ENCODE measurements at places on chromosomes 2 and 18.
A peak's percentile ranks its signal among the peaks of the same experiment; 100 is the strongest.

DNA sequence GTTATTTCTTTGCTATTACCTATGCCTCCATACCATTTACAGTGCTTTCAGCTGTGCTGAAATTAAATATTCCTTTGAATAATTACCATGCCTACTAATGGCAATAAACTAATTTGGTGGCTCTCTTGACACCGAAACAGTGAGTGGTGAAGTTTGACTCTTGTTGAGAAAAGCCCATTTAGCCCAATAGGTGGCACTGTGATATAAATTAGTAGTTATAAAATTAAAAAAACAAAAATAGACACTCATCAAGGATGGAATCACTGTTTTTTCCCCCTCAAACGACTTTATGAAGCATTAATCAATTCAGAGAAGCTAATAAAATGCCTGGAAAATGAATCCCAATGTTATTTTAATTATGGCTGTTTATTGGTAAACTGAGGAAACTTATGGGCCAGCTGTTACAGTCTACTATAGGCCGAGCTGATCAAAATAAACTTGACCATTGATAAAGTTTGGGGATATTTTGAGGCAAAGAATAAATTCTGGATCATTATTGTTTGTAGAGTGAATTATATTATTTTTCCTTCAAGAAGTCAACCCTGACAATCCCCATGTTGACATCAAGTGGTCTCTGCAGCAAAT, 339.6 kb downstream of the TRIB2 start:
- no peak for DNase-seq

- no peak for DNase-seq
Measured at GRCh38 chr2:241324775-241325174, 9.1 kb downstream of the SEPTIN2 start.

DNA sequence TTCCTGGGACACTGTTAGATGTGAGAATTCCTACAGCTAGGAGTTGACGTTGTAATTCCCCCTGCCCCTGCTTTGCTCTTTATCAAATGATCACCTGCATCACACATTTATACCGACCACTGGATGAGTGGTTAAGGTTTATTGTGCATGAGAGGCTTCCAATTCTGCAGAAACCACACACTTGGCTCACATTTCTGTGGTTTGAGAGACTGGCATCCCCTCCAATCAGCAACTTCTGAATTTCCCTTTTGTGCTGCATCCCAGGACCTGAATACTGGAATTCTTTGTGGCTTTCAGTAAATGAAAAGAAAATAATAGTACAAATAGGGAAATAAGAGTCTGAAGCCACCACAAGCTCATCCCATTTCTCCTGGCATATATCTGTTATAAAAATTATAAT, 628.7 kb upstream of the PIK3C3 start:
- DNase-seq, result no peak

DNA sequence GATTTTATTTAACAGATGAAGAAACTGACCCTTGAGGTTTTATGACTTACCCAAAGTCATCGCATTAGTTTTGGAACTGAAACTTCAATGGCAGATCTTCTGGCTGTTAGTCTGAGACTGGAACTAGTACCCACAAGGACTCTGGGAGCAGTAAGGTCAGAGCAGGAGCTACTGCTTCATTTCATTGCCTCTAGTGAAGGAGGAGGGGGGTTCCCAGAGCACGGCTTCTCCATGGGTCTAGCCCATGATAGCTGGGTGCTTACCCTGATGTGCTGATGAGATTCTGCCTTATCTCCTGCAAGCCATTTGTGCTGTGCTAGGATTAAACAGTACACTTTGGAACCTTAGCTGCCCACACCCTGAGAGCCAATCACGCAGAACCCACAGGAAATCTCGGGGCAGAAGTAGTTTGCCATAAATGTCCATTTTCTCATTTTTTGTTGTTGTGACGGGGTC, 5.4 kb upstream of the RNASEH1 start:
- DNase-seq, result no peak

- DNase-seq, result peak; percentile 19
Measured at GRCh38 chr2:39516347-39517101, 79.4 kb upstream of the MAP4K3 start.

GRCh38 chr2:234256516-234256915, 206.0 kb downstream of the SPP2 start:
- DNase-seq, result no peak

- no peak for DNase-seq
Measured at GRCh38 chr2:232506709-232507108, 13.5 kb upstream of the PRSS56 start.

DNA sequence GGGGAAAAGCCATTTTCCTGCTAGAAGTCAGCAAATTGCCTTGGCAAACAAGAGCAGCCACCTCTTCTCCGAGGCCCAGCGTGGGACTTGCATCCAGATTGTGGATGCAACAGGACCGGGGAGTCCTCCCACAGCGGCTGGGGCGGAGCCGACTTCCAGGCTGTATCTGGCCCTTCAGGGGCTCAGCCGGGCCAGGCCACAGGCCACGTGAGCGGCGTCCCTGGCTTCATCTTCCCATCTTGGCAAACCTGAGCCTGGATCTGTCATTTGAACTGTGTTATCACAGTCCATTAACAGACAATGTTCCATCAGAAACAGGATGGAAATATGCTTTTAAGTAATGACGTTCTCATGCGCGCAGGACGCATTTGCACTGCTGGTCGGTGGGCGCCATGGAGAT, 483.5 kb upstream of the SALL3 start:
- no peak for DNase-seq

- DNase-seq, result no peak
Measured at GRCh38 chr18:3219631-3220335, at the start of gene MYOM1. Gene MYOM1, minus strand, starts transcription at chr18:3219968. Its CDS starts 4,745 bp downstream, at chr18:3215223.

DNA sequence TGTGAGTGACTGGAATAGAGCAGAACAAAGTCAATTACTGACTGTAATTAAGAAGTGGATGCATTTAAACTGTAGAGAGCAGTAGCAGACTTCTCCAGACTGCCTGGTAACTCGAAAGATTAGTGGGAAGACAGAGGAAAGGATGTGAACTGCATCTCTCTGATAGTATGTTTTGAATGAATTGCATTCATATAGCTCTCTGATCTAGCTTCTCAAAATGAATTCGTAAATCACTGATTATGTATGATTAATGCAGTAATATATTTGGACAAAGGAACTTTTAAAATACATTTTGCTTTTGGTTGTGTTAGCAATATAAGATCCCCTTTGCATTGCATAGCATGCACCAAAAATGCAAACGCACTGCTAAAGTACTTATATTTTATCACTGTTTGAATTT, 304.0 kb downstream of the ARHGAP15 start:
- DNase-seq, result no peak

DNA sequence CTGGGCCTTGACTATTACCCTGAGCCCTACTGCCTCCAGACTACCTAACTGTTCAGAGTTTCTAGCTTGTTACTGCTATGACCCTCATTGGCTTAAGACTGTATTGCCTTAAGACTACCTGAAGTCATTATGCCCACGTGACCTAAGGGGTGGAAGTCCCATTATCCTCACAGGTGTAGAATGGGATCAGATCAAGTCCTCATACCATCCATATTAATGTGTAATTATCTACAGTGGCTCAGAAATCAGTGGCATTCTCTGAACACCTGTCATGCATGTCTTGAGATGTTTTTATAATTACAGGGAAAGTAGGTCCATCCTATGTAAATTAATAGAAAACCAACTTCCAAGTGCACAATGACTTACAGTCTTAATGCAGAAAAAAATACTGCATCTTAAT, 124.0 kb upstream of the CDC42EP3 start:
- no peak for DNase-seq

GRCh38 chr2:8998418-8999101, 4.9 kb downstream of the MBOAT2 start:
- no peak for DNase-seq

DNA sequence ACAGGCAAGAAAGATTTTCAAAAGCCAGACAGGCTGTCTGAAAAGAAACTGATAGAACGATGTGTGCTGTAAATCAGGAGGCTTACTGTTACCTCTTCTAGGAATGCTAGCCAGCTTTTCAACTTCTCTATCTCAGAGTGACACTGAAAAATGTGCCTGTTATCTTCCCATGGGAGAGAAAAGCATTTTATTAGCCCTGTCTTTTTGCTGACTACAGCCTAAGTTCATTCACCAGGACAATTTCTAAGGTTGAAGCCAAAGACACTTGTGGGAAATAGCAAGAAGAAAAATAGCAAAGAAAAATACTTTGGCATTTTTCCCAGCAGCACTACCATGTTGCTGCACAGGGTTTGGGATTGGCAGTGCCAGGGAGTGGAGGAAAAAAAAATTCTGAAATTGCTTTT, 34.0 kb downstream of the ABCB11 start:
- no peak for DNase-seq

- no peak for DNase-seq
Measured at GRCh38 chr2:151881342-151881741, 53.1 kb upstream of the ARL5A start.

- no peak for DNase-seq
Measured at GRCh38 chr2:232503809-232504323, 16.2 kb upstream of the ECEL1 start.

DNA sequence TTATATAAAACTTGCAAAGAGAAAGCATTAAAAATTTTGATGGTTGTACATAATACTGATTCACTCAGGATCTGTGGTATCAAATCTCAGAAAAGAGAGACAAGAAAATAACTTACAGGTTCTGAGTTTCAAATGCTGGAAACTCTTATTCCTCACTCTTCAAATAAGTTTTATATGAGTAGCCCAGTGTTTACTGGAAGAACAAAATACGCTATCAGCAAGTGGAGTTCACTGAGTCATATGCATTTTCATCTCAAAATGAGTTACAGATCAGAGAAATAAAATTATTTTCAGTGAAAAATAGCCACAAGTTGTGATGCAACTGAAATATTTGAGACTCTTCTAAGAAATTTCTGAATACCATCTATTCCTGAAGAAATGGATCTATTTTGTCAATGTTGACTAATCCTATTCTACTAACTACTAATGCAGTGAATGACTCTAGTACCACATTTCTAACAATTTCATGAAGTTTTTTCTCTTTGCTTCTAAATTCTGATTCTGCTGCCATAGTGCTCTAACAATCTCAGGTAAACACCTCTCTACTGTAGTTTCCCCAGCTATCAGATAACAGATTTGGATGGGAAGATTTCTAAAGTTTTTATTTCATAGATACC, 391.7 kb downstream of the ZEB2 start:
- no peak for DNase-seq

- DNase-seq, result no peak
Measured at GRCh38 chr2:156958374-156958773, 299.1 kb upstream of the GALNT5 start.

- no peak for DNase-seq
Measured at GRCh38 chr2:230949966-230950873, 25.2 kb upstream of the GPR55 start.

- no peak for DNase-seq
Measured at GRCh38 chr2:39156107-39156506, 35.3 kb upstream of the SOS1 start.

GRCh38 chr2:60604486-60605064, 51.1 kb upstream of the BCL11A start:
- DNase-seq, result no peak

DNA sequence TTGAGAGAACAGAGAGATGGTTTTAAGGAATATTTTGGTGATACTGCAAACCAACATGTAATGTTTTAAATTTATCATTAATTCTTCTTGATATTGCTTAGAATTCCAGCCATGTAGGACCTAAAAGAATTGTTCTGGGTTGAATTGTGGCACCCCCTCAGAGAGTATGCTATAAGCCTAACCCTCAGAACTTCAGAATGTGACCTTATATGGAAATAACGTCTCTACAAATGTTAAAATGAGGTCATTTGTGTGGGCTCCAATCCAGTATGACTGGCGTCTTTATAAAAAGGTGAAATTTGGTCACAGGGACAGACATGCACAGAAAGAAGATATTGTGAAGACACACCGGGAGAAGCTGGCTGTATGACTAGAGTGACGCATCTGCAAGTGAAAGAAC, 193.6 kb downstream of the NRXN1 start:
- DNase-seq, result no peak

DNA sequence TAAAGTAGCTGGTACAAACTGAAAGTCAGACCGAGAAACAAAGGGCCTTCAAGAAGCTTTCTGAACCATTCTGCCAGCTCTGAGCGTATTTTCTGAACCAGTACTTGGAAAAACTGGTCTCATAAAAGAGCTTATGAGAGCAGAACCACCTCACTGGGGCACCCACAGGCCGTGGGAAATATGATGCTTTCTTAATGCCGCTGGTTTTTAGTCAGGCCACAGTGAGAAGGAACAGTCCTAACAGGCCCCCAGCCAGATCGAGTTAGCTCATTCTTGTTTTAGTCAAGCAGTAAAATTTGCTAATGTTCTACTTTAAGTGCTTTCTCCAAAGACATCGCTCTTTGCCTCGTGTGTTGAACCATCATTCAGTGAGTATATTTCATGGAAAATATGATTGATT, 12.7 kb upstream of the NOSTRIN start:
- no peak for DNase-seq

- no peak for DNase-seq
Measured at GRCh38 chr2:65158557-65158956, 28.7 kb upstream of the RAB1A start.

- no peak for DNase-seq
Measured at GRCh38 chr2:54964271-54964670, 86.0 kb downstream of the RTN4 start.

- DNase-seq, result peak; percentile 10
Measured at GRCh38 chr2:152222975-152223637, 47.5 kb upstream of the STAM2 start.

DNA sequence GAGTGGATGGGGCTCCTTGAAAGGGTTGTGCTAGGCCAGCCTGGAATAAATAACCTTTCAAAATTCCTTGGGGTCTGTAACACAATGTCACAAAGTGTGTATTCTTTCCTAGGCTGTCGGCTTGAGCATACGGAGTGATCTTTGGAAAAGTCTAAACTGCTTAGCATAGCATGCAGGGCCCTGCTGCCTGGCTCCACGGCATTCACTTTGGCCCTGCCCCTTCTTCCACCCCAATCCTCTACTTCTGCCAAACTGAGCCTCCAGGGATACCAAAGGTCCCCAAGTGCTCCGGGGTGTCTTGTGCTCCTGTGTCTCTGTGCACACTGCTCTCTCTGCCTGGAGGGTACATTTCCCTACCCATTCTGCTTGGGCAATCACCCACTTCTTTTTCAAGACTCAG, 196.1 kb downstream of the LTBP1 start:
- DNase-seq, result no peak

DNA sequence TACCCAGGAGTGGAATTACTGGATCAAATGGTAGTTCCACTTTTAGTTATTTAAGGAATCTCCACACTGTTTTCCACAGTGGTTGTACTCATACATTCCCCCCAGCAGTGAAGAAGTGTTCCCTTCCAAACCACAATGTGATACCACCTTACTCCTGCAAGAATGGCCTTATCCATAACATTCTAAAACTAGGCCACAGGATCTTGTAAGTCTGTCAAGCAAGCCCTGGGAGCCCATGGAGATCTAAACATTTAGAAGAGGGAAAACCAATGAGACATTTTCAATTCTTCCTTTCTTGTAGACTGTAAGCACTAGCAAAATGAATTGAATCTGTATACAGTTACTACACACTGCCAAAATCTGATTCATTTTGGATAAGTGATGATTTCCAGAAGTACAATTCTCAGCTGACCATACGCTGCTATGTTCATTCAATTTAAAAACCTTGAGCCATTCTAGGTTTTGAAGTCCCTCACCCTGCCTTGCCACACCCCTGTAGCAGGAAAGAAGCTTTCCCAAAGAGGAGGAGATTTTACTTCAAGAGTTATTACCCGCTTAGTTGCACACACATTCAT, 149.1 kb downstream of the SLC8A1 start:
- DNase-seq, result no peak

Data from NCI-H2081 (cell line).